ENCODE measurements at places on chromosomes 5 and 9.

DNA sequence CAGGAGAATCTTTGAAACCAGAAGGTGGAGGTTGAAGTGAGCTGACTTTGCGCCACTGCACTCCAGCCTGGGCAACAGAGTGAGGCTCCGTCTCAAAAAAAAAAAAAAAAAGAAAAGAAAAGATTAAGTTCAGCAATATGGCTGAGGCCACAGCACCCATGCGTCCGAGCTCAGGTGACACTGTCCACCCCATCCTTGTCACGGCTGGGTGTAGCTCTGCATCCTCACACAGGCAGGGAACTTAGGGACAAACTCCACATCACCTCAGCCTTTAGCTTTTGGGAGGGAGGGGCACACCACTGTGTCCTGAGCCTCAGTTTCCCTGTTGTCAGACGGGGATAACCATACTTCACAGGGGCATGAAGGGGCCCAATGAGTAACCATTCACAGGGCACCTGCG lies 15.5 kb downstream of the FGD3 start:
- no peak for DNase-seq

- no peak for DNase-seq
Measured at GRCh38 chr5:159067201-159067600, 32.5 kb downstream of the EBF1 start.

- DNase-seq, result peak; percentile 99
Measured at GRCh38 chr5:89313804-89314588, 431.0 kb upstream of the MEF2C start.

DNA sequence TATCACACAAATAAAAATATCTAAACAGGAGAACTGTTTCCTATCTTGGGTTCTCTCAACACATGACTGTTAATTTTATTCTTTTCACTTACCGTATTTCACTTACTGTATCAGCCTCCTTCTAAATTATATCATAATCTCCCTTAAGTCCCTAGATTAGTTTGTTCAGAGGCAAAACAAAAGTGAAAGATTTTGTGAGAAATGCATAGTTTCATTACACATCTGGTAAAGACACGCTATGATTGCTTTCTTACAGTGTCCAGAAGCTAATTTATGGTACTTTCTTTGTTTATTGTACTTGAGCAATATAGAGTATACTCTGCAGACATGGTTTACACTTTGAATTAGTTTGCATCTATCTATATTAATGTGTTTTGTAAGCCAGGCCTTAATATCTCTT lies 159.7 kb upstream of the TLX3 start:
- no peak for DNase-seq

- no peak for DNase-seq
Measured at GRCh38 chr5:76277736-76278135, 125.3 kb upstream of the IQGAP2 start.

DNA sequence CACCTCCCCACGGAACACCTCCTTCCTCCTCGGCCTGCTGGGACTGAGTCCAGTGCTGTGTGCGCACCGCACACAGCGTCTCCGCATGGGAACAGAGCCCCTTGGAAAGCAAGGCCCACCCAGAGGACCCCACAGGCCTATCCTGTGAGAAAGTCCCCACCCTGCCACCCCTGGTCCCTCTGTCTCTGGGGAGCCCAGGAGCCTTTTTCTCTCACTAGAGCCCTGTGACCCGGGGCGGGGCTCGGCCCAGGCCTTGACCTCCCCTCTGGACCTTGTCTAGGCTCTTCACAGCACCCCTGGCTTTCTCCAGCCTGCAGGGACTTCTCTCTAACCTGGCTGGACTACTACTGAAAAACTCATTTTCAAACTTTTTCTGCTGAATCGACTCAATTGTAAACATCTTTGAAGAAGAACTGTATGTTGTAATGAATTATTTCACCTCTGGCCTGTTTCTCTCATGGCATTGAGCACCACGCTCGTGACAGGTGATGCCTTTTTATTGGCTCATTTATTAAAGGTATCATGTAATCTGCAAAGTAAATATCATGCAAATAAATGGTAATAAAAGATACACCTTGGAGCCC lies 89.2 kb downstream of the IRX1 start:
- DNase-seq, result no peak

- no peak for DNase-seq
Measured at GRCh38 chr9:81052846-81053245, 636.5 kb downstream of the TLE1 start.

DNA sequence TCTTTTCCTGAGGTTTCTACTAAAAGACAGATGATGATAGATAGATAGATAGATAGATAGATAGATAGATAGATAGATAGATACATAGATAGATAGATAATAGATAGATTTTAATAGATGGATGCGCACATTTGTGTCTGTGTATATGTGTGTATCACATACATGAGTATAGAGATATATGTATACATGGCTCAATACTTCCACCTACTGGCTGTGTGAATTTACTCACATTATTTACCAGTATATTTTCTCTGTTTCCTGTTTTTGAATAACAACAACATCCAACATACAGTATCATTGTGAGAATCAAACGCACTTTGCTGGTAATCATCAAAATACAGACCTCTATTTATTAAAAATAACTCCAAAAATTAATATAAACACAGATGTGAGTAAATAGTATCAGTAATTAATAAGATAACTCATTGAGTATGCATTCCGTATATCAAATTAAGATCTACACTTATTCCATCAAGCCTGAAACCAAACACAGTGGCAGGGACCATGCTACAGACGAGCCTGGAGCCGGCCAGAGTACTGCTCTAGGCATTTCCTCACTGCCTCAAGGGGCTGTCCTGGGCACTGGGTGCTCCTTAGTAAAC lies 338.0 kb downstream of the SEMA5A start:
- DNase-seq, result no peak

GRCh38 chr9:19631181-19631580 lies 157.7 kb downstream of the SLC24A2 start:
- DNase-seq, result no peak

GRCh38 chr5:26031481-26031880 lies 1006.9 kb downstream of the CDH9 start:
- DNase-seq, result no peak

GRCh38 chr9:129550199-129550839 lies 70.6 kb downstream of the C9orf50 start:
- no peak for DNase-seq

DNA sequence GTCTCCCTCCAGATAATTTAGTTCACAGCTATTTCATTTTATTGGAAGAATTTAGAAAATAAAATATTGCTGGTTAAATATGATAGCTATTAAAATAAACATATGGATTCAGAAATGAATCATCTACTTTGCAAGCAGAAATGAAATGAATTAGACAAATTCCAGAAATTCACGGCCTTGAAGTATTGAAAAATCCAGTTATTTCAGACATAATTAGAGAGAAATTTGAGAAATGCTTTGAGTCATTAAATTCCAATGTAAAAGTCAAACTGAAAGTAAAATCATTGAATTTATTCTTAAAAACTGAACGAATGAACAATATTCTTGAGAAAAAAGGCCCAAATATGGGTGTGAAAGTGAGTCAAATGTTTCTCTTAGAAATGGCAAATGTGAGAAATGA lies 632.6 kb upstream of the EDIL3 start:
- no peak for DNase-seq

DNA sequence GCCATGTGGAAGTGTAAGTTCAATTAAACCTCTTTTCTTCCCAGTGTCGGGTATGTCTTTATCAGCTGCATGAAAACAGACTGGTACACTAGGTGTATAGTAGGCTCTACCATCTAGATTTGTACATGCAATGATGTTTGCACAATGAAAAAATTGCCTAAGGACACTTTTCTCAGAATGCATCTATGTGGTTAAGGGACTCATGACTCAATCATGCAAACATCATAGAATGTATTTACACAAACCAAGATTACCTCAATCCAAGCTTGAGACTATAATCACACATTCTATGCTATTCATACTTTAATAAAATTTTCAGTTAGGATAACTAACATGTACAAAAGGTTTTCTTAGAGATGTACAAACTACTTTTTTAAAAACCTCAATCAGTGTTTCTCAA lies 1164.5 kb downstream of the CDH12 start:
- no peak for DNase-seq

- no peak for DNase-seq
Measured at GRCh38 chr5:102286476-102286875, 9.6 kb downstream of the SLCO4C1 start.

- no peak for DNase-seq
Measured at GRCh38 chr9:89613912-89614892, 9.4 kb downstream of the GADD45G start.

- DNase-seq, result no peak
Measured at GRCh38 chr9:87336407-87336806, 161.3 kb upstream of the DAPK1 start.

- no peak for DNase-seq
Measured at GRCh38 chr9:8694983-8695588, 895.5 kb upstream of the DMAC1 start.

- no peak for DNase-seq
Measured at GRCh38 chr9:94895668-94896067, 169.2 kb downstream of the AOPEP start.

- DNase-seq, result no peak
Measured at GRCh38 chr9:135924628-135925338, 17.4 kb upstream of the CAMSAP1 start.

GRCh38 chr5:175438234-175438857 lies 5.6 kb downstream of the DRD1 start:
- no peak for DNase-seq
